ENCODE measurements at places on chromosomes 2 and 18.

- DNase-seq = no peak
These were observed 176.1 kb downstream of the PTPRM start for GRCh38 chr18:7743256-7743655.

GRCh38 chr2:54457323-54458023 lies 1.3 kb downstream of the SPTBN1 start:
- peak; percentile 65 for DNase-seq

DNA sequence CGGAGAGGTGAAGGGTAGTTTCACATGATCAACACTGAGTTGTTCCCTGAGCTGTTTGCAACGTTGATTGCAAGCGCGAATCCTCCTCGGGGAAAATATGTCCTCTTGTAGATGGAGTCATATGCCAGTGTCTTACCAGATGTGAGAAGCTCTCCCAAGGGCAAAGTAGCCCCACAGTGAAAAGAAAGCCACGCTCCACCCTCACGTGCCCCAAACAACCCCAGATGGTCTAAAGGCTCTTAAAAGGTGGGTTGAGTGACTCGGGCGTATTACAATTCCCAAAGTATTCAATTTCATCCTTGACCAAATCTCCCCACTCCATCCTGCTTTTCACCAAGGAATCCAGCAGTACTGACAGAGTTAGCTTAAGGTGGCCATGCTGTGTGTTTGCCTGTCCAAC lies 332.1 kb upstream of the SOX11 start:
- DNase-seq = no peak

DNA sequence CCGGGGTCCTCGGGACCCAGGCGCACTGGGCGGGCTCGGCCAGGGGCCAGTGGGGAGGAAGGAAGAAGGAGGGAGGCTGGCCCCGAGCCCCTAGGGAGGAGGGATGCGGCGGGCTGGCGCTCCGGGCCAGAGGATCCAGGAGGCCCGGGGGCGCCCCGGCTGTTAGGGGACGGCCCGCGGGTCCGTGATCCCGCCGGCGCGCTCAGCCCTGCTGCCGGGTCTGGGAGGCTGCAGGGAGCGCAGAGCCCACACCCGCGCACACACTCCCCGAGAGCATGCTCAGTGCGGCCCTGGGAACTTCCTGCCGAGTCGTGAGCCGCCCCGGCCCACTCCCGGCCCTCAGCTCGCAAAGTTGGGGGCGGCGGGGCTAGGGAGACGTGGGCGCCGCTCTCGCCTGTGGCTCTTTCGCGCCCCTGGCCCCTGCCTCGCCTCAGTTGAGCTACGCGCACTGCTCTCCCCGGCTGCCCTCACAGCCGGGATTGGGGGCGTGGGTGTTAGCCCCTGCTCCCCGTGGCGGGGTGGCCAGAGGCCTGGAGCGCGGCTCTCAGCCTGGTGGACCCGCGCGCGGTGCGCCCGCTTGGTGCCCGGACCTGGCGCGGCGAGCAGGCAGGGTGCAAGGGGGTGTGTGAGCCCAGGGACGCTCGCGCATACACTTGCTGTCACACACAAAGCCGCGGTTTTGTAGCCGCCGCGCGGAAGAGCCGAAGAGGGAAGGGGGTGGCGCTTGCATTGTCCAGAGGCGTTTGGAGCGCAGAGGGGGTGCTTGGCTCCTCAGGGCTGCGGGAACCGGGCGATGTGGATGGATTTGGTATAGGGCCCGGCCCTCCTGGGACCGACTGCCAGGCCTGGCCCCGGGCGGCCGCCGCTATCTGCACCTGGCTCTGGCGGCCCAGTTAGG lies 132.9 kb upstream of the MGAT5 start:
- peak; percentile 44 for DNase-seq

DNA sequence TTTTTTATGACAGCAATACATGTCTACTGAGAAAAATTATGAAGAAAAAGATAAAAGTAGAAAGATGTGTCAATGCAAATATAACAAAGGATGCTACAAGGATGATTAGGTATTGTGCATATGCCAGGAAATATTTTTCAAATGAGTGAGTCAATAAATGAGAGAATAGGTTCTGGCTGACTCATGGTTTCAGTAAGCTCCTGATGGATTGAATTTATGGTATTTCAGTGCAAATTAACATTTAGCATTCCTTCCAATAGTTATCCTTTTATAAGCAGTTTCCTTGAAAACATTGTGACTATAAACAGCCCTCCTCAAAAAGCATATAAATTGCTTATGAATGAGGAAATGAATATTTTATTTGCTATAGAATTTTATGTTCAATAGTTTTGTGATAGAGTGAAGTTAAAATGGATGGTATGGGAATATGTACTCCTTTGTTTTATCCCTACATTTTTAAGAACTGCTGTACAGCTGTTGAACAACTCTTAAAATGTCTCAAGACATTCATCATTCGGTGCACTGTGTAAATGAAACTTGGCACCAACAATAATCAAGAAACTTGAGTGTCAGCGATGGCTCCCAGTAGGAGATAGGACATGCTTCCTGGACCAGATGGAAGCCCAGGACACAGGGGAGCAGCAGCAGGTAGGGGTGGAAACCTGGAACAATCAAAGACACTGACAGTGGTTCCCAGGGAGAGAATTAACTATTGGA lies 144.7 kb downstream of the PMAIP1 start:
- DNase-seq = no peak

GRCh38 chr18:75207310-75208154 lies 1.4 kb downstream of the PTGR3 start:
- no peak for DNase-seq

DNA sequence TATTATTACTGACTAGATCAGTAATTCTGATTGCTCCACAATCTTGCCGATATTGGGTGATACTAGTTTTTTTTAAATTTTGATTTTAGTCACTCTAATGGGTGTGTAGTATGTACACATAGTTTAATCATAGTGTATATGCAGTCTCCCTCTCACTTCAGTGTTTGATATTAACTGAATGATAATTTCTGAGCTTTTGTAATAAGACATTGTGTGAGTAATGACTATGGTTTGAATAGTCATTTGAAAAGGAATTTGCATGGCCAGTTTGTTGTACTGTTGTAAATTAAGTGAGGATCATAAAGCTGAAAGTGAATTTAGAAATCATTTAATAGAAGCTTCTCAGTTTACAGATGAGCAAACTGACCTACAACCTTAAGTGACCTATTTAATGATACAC lies 33.4 kb downstream of the USP14 start:
- no peak for DNase-seq

DNA sequence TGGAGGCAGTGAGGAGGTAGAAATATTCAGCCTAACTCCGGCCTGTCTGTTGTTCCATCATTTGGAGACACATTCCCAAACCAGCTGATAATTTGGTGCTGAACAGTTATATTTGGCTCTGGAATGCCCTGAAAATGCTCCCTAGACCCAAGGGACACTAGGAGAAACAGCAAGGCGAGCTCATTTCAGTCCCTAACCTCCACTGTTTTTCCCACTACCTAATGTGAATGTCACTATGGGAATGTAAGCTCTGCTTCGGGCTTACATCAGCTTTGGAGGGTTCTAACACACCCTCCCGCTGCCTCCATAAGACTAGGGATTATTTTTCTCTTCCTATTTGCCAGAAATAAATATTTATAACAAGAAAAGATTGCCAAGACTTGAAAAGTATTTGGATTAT lies 103.5 kb downstream of the ANTXR1 start:
- DNase-seq = no peak

Data from dorsolateral prefrontal cortex (tissue), 122 donors.